ENCODE measurements at places on chromosomes 7 and 10. TPM values are rescaled to one million over a fixed set of nuclear protein-coding genes. Genes with fewer than 3 reads are reported as not detected.
A peak's percentile ranks its signal among the peaks of the same experiment; 100 is the strongest.

Gene SPDYE1
- total RNA-seq, result not detected

Gene SLC26A3
- 0.34 TPM for total RNA-seq

Gene CLRN3
- total RNA-seq, result not detected

Gene BEND7
- 1.8 TPM for total RNA-seq

DNA sequence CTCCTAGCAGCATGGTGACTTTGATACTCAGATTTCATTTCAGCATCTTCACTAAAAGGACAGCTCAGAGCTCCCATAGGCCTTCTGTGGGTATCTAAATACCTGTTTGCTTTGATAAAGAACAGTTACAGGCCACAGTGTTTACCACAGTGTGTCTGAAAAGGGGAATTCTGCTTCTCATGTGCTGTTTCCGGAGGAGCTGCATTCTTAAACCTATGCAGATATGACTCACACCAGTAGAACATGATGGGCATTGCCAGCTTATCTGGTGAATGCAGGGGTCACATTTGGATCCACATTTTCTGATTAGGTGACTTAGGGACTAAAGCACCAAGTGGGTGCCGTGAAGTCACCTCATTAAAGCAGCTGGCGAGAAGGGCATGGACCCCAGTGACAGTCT, 52.6 kb downstream of the TRRAP start:
- no peak for DNase-seq

GRCh38 chr7:617614-618538, 98.2 kb upstream of the PDGFA start:
- DNase-seq, result no peak

DNA sequence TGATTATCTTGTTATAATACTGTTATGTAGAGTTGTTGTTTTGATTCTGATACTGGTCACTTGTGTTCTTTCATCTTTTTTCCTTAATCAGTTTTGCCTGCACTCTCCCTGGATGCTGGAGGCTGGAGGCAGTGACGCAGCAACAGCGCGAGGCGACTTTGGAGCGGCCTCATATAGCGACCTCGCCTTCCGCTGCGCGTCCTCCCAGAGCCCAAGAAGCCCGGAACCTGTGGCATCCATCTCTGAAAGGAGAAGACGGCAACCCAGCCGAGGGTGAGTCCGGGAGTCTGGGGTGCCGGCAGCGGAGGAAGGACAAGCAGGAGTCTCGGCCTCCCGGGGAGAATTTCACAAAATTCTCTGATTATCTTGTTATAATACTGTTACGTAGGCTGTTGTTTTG, 161.2 kb downstream of the ZNF33B start:
- no peak for DNase-seq

- DNase-seq, result peak; percentile 19
These were observed 36.6 kb upstream of the LRRC18 start for GRCh38 chr10:48976196-48976595.

GRCh38 chr10:59965899-59966650, 59.7 kb upstream of the CCDC6 start:
- no peak for DNase-seq

- no peak for DNase-seq
These were observed 15.2 kb upstream of the ACSM6 start for GRCh38 chr10:95178797-95179196.

DNA sequence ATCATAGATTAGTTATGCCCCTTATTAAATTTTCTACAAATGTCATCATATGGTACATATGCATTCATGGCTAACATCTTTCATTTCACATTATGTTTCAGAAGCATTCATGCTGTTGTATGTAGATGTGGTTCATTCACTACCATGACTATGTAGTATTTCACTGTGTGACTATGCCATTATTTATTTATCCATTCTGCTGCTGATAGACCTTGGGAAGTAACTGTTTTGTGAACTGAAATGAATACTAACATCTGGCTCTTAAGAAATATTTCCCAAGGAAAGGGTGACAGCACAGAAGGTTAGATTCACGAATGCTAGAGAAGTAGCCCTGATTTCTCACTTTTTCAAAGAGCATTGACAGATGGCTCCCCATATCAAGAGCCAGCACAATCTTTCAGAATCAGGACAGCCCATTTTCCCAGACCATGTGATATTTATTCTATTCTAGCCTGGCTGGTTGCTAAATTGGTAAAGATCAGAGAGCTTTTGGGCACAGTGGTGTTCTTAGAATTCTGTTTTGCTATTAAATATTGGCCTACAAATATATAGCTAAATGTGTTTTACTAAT, 157.4 kb downstream of the DYNC1I1 start:
- no peak for DNase-seq
